ENCODE measurements at places on chromosomes 7 and 10.

GRCh38 chr7:45495618-45496017 lies 78.5 kb upstream of the ADCY1 start:
- DNase-seq, result no peak

- DNase-seq, result no peak
Observed at GRCh38 chr7:2930310-2931033, 86.4 kb upstream of the GNA12 start.

DNA sequence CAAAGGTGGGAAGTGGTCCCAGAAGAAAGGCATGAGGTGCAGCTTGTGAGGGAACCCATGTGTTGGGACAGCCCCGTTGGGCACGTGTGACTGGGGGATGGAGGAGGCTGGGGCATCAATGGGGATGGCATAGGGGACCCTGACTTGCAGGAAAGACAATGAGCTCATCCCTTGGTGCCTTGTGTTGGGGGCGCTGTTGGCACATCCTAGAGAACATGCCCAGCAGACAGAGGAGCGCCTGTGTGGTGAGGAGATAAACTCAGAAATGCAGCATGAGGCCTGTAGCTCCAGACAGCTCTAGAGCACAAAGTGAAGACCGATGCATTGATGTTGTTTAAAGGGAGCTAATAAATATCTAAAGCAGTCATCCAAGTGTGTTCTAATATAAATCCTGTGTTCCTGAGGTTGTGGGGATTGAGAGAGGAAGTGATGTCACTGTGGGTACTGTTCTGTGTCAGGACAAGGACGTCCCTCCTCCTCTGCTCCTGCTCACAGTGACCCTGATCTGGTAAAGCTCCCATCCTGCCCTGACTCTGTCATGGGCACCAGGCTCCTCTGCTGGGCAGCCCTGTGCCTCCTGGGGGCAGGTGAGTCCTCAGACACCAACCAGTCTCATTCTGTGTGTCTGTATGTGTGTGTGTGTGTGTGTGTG lies 126.1 kb upstream of the PRSS58 start:
- DNase-seq, result no peak

- DNase-seq, result no peak
Observed at GRCh38 chr10:117429643-117430265, 54.5 kb upstream of the PDZD8 start.

GRCh38 chr10:73786512-73786885 lies 1.1 kb downstream of the ZSWIM8 start:
- no peak for DNase-seq

DNA sequence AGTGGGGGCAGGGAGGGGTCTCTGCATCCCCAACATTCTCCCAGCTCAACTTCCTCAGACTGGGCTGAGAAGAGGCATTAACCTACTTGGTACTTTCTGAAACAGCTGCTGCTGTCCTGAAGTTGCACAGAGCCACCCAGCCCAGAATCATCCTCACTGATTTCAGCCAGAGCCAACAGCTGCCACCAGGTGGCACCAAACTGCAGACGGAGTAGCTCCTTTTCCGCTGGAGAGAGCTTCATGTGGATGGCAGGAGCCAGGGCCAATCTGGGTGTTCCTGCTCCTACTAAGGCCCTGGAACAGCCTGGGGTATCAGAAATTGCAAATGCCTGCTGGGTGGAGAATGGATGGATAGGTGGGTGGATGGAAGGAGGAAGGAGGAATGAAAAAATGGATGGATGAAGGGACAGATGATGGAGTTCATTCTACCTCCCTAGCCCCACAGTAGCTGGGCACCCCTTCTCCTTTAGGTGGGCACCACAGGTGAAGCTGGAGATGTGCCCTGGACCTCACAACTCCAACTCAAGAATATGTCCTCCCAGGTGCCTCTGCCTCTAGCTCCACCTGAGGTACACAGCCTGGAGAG lies 11.8 kb upstream of the DRGX start:
- DNase-seq, result peak; percentile 88

GRCh38 chr7:30510124-30511075 lies 5.8 kb upstream of the GGCT start:
- no peak for DNase-seq

DNA sequence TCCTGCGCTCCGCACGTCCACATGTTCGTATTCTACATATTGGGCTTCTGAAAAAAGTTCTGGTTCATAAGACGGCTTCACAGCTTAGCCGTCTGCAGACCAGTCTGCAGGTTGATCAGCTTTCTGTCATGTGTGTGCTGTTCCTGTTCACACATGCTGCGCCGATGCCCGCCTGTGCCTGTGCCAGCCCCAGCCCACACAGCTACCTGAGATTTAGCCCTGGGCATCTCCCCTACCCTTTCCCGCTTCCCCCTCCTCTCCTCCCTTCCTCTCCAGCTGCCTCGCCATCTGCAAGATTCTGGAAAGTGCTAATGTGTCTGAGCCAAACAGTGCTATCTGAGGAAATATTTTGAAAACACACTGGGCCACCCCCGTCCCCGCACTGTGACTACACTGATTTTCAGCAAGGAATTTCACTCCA lies 7.1 kb downstream of the CHST3 start:
- no peak for DNase-seq

DNA sequence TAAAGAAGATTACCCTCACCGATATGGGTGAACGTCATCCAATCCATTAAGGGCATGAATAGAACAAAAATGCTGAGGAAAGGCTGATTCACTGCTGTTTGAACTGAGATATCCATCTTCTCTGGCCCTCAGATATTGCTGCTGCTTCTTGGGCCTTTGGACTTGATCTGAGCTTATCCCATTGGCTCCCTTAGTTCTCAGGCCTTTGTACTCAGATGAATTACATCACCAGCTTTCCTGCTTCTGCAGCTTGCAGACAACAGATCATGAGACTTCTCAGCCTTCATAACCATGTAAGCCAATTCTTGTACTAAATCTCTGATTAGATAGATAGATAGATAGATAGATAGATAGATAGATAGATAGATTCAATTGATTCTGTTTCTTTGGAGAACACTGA lies 40.2 kb downstream of the CYCS start:
- DNase-seq, result no peak

DNA sequence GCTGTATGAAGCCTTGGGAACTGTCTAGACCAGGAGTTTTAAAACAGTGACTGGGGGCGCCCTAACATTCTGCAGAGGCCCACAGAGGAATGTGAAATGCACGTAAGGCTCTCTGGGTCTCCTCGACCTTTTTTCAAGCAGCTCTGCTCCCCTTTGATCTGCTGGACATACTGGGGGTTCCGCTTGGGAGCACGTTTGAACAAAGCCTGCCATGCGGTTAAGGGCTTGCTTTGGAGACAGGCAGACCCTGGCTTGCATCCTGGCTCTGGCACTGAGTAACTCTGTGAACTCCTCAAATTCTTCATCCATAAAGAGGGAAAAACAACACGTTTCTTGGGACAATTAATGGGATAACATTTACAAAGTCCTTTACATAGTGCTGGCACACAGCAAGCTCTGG lies 7.8 kb downstream of the BEND7 start:
- DNase-seq, result no peak

DNA sequence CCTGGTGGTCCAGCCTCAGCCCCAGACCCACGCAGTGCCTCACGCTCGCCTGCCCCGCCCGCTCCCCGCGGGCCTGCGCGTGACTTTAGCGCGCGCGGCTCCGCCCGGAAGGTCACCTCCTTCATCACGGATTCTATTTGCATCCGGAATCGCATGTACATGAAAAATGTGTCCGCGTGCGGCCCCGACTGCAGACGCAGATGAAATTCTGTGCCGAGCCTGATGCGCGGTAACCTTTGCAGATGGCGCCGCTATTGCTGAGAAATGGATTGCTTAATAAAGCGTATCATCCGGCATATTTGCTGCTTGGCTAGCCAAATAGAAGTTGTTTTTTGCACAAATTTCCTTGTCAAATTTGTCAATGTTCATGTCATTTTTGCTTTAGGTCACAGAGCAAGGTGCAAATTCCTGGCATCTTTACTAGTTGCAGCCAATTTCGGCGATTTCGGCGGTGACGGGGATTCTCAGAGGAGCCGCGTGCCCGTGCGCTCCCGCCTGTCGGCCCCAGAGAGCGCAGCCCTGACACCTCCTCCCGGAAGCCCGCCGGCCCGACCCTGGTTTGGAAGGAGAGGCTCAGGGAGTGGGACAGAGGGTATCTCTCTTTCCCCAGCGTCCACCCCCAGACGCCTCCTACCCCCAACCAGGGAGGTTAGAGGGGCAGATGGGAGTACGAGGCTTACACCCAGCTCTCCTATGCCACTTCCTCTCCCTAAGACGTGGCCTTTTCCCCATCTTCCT lies 85.9 kb upstream of the PAX2 start:
- no peak for DNase-seq

DNA sequence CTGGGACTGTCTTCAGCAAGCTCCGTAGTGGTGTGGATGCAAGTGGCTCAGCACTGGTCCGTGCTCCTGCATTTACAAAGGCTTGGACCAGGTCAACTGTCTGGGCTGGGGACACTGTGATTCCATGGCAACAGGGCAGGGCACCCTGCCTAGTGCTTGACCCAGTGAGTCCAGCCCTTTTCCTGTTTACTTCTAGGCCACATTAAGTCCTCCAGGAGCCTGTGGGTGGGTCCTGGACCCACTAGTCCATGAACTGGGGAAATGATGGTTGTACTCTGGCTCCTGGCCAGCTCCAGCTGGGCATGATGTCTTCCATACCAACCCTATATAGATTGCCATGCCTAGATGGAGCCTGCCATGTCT lies 152.0 kb downstream of the RPS24 start:
- DNase-seq, result no peak

DNA sequence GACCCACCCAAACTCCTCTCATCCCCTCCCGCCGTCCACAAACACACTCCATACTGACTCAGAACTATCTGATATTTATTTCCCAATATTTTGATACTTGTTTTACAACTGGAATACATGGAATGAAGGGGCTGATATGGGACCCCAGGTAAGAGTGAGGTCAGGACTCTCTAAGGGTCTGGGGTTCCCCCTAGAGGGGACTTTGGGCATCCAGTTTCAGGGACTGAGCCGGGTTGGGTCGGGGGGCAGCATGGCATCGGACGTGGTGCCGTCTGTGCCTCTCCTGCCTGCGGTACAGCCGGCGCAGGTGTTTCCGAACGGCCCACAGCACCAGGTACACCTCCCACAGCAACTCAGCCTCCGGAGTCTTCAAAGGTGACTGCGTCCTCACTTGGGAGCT lies 7.5 kb downstream of the SPACDR start:
- no peak for DNase-seq

- DNase-seq, result no peak
Observed at GRCh38 chr10:101380353-101381017, 26.5 kb downstream of the BTRC start.

DNA sequence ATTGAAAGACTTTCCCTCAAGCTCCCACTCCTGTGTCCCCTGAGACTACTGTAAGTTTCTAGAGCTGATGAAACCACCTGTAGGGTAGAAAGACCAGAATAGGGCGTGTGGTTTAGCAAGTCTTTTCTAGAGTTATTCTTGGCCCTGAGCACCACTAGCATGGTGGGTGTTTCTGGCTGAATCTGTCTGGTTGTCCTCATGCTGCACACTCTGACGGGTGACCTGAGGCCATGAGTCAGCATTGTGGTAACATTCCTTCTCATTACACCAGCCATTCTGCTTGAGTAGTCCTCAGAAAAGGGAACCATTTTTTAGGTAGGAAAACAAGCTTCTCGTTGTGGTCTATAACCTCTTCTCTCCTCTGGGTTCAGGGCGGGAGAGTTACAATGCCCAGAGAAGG lies 250.3 kb downstream of the SNX13 start:
- no peak for DNase-seq

DNA sequence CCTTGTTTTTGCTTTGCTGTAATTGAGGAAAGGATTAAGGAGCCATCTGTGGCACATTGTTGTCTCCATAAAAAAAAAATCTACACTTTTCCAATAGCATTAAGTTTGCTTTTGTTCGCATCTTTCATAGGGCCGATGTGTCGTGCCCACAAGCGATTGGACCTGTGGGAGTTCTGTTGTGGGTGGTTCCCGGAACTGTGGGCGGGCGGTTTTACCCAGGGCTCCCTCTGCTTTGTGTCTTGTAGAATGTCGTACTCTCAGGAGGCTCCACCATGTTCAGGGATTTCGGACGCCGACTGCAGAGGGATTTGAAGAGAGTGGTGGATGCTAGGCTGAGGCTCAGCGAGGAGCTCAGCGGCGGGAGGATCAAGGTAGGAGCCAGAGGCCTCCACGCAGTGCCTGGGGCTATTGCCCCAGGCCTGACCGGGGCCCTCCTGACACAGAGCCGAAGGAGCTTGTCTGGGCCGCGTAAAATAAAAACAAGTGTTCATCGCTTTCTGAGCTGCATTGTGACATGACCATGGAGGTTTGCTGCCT lies 92.4 kb downstream of the ACTR3B start:
- no peak for DNase-seq

GRCh38 chr7:76359978-76360638 lies 1.3 kb upstream of the YWHAG start:
- DNase-seq, result no peak

DNA sequence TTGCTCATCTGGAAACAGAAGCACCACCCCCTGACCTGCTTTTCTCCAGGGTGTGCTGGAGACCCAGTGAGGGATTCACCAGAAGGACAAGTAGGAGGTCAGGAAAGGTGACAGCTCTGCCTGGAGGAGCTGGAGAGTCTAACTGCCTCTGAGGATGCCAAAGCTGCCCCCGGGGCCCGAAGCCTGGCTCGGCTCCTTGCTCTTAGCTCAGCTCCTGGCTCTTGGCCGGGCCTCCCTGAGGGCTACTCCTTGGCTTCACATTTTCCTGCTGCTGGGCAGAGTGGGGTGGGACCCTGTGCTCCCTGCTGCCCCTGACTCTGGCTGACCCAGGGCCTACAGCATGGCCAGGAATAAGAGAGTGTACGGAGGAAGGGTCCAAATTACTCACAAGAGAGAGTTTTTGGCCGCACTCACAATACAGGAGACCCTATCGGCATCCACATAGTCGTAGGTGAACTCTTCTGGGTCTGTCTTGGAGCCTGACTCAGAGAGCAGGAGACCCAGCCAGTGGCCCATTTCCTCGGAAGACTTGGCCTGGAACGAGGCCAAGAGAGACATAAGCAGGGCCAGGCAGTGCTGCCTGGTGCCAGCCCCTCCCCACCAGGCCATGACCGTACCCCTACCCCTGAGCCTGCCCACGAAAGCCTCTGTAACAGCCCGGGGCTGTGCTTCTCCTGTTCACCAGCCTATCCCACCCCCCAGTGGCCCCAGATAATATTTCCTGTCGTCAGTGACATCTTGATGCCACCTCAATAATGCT lies 63.1 kb downstream of the VWA2 start:
- no peak for DNase-seq

- no peak for DNase-seq
Observed at GRCh38 chr7:156895024-156895780, 2.2 kb upstream of the LMBR1 start.

GRCh38 chr10:88889559-88890337 lies 9.7 kb downstream of the STAMBPL1 start:
- DNase-seq, result no peak

GRCh38 chr10:92834331-92834730 lies 14.0 kb upstream of the EXOC6 start:
- DNase-seq, result no peak

DNA sequence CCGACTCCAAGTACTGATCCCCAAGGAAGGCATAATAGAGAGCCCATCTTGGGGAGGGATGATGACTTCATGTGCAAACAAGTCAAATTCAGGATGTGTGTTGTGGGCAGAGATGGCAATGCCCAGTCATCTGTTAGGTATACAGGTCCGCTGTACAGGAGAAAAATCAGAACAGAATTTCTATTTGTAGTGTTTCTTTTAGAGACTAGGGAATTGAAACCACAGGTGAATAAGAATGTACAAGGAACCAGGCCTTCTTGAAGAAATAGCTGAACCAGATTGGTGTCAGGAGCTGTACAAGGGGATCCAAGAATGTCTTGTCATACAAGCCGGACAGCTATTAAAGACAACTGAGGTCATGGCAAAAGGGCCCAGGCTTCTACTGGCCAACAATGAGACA lies 147.9 kb downstream of the PFKFB3 start:
- DNase-seq, result no peak

All from neural crest cell (in vitro differentiated cells).